ENCODE measurements at places on chromosomes 16 and 17.
A peak's percentile ranks its signal among the peaks of the same experiment; 100 is the strongest.

DNA sequence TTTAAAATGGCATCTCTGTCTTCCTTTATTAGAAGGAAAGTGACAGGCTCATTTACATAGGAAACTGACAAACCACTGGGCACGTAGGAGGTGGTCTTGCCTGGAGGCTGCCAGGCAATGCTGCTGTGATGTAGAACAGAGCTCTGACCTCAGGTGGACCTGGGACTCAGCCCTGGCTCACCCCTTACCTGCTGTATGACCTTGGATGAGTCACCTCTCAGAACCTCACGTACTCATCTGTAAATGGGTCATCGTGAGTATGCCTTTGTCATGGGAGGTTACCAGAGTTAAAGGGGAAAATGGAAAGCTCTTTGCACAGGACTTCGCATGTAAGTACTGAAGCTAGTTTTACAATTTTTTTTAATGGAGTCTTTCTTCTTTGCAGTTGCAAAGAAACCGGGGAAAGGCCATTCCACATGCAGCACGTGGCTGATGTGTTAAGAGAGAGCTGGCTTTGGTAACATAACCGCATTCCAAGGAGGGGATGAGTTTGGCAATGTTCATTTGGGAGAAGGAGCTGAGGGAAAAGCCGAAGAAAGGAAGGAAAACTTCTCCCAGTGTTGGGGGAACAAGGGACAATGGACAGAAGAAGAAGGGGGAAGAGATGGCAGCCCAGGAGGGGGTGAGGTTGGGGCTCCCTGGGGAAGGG lies 37.4 kb upstream of the LONP2 start:
- DNase-seq, result no peak

DNA sequence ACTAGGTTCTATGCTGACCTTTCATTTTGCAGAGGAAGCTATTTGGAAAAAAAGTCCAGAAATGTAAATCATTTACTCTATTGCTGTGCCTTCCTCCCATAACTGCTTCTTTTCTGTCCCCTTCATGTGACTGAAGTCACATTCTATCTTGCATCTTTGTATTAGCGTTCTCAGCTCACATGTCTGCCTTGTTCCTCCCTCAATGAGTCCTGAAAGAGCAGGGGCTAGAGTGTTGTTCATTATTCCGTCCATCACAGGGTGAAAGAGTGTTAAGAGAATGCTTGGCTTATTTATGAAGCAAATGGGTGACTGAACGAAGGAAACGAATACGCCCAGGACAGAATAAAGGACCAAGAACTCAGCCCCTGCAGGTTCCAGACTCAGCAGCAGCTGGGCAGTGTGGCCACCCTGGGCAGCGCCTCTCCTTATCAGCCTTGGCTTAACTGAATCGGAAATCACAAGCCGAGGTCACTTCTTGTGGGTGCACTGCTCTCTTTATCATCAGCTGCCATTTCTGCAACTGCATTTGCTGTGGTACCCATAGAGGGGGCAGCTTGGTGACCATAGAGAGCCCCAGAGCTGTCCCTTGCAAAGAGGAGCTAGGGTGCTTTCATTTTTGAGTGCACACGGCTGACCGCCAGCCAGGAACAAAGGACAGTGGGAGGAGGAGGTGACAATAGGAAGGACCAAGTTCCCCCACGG lies 1.8 kb upstream of the PIK3R6 start:
- DNase-seq, result no peak

GRCh38 chr17:82006468-82007227 lies 16.0 kb downstream of the CENPX start:
- no peak for DNase-seq

DNA sequence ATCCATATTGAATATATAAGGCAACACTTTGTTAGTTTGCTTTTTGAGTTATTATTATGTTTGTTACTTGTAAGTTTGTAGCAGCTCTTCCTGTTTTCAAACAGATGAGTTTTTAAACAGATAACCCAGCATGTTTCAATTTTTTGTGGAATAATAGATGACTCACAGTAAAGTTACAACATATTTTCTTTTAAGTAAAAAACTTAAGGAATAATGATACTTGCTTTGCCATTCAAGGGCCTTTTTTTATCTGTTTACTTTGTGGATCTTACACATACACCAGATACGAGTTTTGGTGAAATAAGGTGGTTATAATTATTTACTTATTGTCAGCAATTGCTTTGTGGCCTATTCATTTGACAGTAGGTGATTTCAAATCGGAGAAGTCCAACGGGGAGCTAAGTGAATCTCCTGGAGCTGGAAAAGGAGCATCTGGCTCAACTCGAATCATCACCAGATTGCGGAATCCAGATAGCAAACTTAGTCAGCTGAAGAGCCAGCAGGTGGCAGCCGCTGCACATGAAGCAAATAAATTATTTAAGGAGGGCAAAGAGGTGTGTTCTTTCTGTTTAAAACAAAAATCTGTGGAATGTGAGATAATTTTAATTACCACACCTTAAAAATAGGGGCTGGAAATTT lies 66.3 kb downstream of the BPTF start:
- DNase-seq, result no peak

DNA sequence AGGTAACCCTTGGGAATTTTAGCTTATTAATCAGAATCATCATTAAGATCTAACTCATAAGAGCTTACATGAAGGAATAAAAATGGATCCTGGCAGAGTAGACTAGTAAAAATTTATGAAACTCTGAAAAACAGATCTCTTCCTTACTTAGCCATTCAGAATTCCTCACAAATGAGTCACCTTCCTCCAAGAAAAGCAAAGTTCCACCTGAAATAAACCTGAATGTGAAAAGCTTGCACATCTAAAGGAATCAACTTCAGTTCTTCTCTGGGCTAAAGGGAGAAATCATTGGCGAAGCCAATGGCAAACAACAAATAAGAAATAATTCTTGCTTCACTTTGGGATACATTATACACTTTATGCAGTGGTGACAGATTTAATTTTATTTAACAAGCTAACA lies 22.7 kb downstream of the MYO1D start:
- DNase-seq, result no peak

DNA sequence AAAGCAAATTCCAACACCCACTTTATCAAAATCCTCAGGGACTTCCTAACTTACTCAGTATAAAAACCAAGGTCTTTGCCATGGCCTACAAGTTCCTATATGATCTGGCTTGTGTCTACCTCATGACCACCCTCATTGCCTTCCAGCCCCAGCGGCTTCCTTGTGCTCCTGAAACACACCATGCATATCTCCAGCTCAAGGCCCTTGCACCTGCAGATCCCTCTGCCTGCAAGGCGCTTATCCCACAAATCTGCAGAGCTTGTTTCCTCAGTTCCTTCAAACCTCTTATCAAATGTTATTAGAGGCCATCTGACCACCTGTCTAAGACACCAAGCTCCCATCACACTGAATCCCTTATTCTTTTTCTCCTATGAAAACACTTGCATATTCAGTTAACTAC lies 2.6 kb downstream of the BBS2 start:
- DNase-seq, result no peak

GRCh38 chr16:89506791-89507191 lies 1.4 kb upstream of the SPG7 start:
- DNase-seq, result no peak

- DNase-seq, result no peak
Observed at GRCh38 chr16:65229191-65229662, 107.4 kb upstream of the CDH11 start.

DNA sequence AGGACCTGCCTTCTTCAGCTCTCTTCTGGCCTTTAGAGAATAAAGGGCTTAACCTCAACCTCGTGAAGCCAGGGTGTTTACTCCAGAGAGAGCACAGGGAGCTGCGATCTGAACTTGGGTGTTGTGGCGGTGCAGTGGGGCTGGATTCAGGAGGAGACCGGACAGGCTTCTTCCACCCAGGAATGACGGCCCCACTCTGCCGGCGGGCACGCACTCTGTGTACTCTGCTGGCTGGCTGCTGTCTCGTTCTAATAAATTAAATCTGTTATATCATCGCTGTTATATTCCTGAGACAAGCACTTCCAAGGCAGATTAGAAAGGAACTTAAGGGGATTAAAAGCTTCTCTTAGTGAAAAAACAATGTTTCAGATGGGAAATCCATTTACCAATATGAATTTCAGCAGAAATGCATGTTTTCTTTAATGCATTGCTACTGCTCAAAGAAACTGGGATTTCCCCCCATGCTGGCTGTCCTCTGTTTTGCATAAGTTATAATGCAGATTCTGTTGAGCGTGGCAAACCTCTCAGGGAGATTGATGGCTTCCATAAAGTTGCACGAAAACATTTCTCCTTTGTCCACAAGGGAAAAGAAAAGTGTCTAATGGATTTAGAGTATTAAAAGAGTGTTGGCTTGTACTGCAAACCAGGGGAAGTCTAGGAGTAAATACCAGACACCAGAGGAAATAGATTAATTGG lies 168.6 kb upstream of the IRX3 start:
- no peak for DNase-seq

- no peak for DNase-seq
Observed at GRCh38 chr17:41003926-41004325, 4.2 kb upstream of the KRTAP3-2 start.

DNA sequence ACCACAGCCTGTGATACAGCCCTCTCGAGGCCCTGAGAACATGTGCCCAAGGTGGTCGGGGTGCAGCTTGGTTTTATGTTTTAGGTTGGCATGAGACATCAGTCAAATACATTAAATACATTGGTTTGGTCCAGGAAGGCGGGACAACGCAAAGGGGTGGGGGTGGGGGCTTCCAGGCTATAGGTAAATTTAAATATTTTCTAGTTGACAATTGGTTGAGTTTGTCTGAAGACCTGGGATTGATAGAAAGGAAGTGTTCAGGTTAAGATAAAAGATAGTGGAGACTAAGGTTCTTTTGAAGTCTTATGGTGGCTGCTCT lies 1.2 kb upstream of the ZKSCAN2 start:
- DNase-seq, result no peak

GRCh38 chr17:42475121-42475520 lies 16.4 kb downstream of the ATP6V0A1 start:
- DNase-seq, result no peak

GRCh38 chr16:87723226-87723623 lies 42.6 kb downstream of the KLHDC4 start:
- peak; percentile 66 for DNase-seq

GRCh38 chr17:61451538-61452300 lies 503 bp upstream of the TBX4 start:
- DNase-seq, result no peak

DNA sequence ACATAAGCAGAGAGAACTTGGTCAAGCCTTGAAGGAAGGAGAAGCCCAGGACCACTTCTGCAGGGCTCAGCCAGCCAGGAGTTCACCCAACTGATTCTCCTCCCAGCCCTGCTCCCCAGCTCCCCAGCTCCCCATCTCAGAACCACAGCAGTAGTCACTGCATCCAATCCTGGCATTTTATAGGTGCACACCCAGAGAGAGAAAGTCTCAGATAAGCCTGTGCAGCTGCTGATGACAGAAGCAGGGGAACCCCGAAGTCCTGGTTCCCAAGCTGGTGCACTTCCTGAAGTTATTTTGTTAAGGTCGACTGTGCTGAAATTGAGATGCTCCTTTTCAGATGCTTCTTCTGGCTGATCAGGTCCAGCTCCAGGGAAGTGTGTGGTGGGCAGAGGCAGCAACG lies 6.6 kb downstream of the RNF112 start:
- no peak for DNase-seq

GRCh38 chr17:58200024-58200633 lies 7.6 kb downstream of the EPX start:
- DNase-seq, result no peak

- no peak for DNase-seq
Observed at GRCh38 chr17:49266233-49266632, 35.6 kb upstream of the PHOSPHO1 start.

GRCh38 chr17:7988750-7989178 lies 13.7 kb upstream of the GUCY2D start:
- no peak for DNase-seq

- DNase-seq, result no peak
Observed at GRCh38 chr16:73233846-73234424, 186.0 kb upstream of the ZFHX3 start.

DNA sequence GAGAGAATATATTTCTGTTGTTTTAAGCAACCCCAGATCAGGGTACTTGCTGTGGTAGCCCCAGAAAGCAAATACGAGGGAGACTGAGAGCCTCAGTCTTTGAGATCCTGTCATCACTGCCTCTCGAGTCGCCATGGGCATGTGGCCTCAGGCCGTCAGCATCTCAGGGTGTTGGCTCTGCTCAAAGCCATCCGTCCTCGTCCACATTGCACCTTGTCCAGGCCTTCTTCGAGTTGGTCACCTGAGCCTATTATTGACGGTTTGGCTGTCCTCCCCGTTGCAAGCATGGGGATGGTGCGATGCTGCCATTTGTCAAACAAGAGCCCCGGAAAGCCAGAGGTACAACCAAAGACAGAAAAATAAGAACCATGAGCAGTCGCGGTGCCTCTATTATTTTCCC lies 136.9 kb downstream of the IRF8 start:
- DNase-seq, result no peak

DNA sequence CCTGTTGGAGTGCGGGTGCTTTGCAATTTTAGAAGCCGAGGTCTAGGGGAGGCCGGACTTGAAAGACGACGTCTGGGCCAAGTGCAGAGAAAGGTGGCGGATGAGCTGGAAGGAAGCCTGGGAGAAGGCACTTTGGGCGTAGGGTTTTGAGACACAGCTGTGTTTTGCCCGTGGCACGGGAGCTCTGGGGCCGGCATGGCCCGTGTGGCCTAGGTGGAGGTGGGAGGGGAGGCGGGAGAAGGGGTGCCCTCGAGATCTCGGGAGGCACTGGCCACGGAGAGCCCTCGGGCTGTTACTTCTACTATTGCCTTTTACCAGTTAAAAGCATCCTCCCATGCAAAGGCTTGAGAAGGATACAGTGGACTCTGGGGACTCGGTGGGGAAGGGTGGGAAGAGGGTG lies 161.9 kb downstream of the FOXL1 start:
- DNase-seq, result no peak

DNA sequence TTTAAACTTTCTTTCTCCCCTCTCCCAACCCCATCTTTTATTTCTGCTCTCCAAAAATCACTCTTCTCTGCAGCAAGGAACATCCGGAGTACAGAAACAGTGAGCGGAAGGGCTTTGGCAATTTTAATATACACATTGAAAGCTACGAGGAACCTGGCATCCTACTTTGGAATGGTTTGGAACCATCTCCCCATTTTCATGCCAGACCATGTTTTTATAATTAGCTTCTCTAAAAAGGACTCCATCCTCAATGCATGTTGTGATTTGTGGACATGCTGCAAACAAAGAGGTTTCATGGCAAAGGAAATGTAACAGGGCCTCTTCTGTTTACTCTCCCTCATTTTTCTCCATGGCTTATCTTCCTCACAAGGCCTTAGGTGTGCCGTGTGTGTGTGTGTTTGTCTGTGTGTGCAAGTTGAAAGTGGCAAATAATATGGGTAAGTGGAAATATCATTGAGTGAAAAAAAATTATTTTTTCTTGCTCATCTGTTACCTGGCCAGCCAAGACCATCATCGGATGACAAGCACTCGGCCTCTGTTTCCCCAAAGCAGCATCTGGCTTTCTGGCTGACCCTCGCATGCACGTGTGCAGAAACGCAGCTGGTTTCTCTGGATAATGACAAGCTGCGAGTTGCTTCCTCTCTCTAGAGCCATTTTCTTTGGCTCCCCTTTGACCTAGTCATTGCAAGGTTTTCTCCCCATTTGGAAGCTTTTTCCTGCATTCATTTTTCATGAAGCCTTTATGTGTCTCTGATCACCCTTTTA lies 585.0 kb downstream of the TMEM114 start:
- no peak for DNase-seq

All from tibial nerve (tissue), 4 donors.